ENCODE measurements at places on chromosomes 5 and 9.

DNA sequence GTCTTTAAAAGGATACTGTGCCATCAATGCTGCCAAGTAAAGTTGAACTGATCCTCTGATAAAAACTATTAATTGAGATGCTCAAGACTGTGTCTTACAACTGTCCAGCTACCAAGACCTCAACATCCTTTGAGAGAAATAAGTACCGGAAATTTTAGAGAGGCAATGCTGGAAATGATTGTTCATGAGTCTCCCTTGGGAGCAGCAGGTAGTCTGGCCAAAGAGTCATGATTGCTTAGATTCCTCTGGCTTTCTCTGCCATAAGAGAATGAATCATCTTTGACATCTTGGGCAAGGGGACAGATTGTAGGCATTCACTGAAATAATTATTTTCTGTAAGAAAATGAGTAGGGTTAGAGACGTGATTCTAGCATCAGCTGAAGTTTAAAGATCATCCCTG lies 466.6 kb upstream of the DAB2 start:
- no peak for DNase-seq

- DNase-seq: no peak
Measured at GRCh38 chr5:146098047-146098446, 7.3 kb downstream of the PLAC8L1 start.

DNA sequence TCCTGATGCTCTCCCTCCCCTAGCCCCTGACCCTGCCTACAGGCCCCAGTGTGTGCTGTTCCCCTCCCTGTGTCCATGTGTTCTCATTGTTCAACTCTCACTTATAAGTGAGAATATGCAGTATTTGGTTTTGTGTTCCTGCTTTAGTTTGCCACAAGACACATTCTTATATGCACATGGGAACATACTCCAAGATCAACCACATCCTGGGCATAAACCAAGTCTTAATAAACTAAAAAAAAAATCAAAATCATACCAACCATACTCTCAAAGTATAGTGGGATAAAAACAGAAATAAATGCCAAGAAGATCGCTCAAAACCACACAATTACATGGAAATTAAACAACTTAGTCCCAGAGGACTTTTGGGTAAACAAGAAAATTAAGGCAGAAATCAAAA lies 11.2 kb upstream of the ZCCHC9 start:
- no peak for DNase-seq

DNA sequence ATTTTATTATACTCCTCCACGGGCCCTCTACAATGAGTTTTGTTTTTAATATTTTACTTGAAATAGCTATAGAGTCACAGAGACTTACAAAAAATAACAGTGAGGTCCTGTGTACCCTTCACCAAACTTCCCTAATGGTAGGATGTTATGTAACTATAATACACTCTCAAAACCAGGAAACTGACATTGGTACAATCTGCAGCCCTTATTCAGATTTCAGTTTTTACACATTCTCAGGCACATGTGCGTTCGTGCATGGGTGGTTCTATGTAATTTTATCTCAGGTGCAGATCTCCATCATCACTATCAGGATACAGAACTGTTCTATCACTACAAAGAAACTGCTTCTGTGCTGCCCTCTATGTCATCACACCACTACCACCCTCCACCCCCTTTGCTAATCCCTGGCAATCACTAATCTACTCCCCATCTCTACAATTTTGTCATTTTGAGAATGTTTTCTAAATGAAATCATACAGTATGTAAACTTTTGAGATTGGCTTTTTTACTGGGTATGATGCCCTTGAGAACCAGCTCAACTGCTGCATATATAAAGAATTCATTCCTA lies 16.4 kb downstream of the RAB14 start:
- no peak for DNase-seq

- DNase-seq: no peak
Measured at GRCh38 chr5:114174837-114175236, 187.0 kb upstream of the KCNN2 start.

GRCh38 chr9:129803676-129804060 lies 684 bp downstream of the TOR1B start:
- DNase-seq: no peak
